ENCODE measurements at places on chromosomes 4 and X.

- DNase-seq = no peak
Observed at GRCh38 chrX:120642871-120643270, 13.0 kb upstream of the C1GALT1C1 start.

GRCh38 chrX:84118769-84119168 is 69.2 kb downstream of the RPS6KA6 start:
- no peak for DNase-seq

- no peak for DNase-seq
Observed at GRCh38 chr4:166980419-166980818, 253.9 kb downstream of the SPOCK3 start.

GRCh38 chrX:99705701-99706100 is 704.4 kb downstream of the PCDH19 start:
- DNase-seq = no peak
